ENCODE measurements at places on chromosomes 1 and 21.

- DNase-seq, result no peak
Observed at GRCh38 chr1:201346337-201346939, 31.0 kb downstream of the TNNT2 start.

DNA sequence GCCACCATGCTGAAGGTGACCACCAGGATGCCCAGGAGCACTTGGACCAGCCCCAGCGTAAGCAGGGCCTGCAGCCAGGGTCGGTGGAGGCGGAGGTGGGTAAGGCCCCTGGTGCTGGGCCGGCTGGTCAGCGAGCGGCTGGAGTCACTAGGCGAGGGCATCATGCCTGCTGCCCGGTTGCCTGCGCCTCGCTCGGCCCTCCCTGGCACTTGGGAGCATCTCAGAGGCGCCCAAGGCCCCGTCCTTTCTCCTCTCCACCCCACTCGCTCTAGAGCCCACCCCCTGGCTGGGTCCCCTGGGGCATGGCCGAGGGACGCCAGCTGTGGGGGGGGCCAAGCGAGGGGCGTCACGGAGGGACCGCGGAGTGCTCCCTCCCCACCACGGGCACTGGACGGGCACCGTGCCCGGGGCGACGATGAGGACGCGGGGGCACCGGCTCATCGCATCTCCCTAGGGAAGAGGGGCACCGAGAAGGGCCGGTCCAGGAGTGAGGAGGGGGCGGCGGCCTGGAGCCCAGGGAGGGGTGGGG lies 505 bp downstream of the ENTREP3 start:
- DNase-seq, result no peak

DNA sequence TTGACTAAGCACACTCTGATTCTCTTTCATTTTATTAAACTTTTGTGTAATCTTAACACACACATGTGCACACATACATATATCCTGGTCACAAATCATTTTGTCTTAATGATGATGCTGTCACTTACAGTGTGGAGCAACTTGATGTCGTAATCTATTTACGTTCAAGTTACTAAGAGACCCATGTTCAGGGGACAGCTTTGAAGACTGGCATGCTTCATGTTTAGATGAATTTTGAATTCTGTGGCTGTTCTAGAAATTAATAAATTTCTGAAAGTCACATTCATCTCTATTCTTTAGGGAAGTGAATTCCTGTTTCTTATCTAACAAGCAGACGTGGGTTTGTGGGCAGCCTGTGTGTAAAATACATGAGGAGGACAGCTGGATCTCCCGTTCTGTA lies 1637.8 kb downstream of the PLA2G4A start:
- no peak for DNase-seq

DNA sequence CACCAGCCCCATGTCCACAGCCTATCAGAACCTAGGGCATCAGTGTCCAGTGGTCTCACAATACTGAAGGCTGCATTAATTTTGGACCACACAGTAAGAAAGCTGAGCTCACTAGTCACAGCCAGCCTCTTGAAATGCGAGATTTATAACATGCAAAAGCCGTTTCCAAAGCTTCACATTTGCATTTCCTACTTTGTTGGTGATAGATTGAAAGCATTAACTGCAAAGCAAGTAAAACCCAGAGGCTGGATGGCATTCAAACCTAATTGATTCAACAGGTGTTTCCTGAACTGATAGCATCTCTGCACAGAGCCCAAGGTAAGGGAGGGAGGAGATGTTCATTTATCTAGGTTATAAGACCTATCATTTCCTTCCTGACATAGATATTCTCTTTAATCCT lies 410.1 kb downstream of the OMA1 start:
- no peak for DNase-seq

- DNase-seq, result no peak
Observed at GRCh38 chr1:200034761-200035396, 7.4 kb downstream of the NR5A2 start.

- no peak for DNase-seq
Observed at GRCh38 chr1:109516872-109517271, 7.3 kb upstream of the AMIGO1 start.

Data from stimulated activated CD4-positive, alpha-beta T cell treated with anti-CD3 and anti-CD28 coated beads, Interleukin-1b, Interleukin-23, amount 100 ng/mL, for 1 hour (primary cell).